ENCODE measurements at places on chromosomes 5 and 9.
A peak's percentile ranks its signal among the peaks of the same experiment; 100 is the strongest.

- no peak for DNase-seq
Observed at GRCh38 chr9:35844628-35845270, 15.7 kb downstream of the TMEM8B start.

- no peak for DNase-seq
Observed at GRCh38 chr5:3309538-3309937, 286.1 kb upstream of the IRX1 start.

DNA sequence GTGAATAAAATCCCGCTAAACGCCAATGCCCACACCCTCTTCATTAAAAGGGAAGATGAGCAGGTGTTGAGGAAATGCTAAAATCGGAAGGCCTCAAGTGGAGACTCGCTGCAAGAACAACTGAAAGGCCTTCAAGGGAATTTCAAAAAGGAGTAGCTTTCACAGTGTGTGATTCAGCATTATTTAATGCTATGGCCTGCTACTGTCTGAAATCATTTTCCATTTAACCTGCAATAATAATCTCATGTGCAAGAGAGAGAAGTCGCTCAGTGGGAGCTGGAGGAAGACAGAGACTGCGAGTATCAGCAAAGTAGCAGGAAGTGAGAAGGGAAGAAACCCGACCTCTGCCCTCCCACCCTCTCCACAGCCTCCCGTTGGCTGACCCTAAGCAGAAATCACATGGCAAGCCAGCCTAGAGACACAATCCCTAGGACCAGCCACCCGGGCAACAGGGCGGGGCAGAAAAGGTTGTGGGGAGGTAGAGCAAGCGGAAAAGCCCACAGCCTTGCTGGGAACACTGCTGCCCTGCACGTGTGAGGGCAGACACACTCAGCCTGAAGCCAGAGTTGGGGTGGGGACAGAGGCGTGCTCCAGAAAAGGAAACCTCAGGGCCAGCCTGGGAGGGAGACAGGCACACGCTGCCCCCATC lies 39.9 kb upstream of the CTSL start:
- DNase-seq: no peak

DNA sequence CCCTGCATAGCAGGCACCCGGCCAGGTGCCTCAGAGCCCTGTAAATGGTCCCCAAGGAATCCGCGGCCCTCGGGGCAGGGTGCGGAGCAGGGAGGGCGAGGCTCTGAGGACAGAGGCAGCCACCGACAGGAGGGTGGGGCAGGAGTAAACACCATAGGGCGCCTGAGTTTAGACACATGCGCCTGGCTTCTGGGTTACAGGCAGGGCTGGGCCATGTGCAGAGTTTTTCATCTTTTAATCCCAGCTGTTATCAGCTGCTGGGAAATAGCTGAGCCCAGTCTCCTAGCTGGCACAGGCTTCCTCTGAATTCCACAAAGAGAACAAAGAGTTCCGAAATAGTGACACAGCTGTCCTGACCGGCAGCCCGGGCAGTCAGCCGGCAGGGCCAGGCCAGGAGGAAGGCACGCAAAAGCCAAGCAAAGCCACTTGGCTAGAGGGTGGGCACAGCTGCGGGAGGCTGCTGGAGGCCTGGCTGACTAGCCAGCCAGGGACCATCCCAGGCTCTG lies 98.9 kb upstream of the PHYKPL start:
- no peak for DNase-seq

GRCh38 chr5:155651-156410 lies 35.5 kb upstream of the LRRC14B start:
- no peak for DNase-seq

- DNase-seq: peak; percentile 45
Observed at GRCh38 chr9:93159601-93160471, 24.1 kb upstream of the WNK2 start.

GRCh38 chr9:87751423-87751822 lies 25.5 kb downstream of the CTSL start:
- DNase-seq: no peak

DNA sequence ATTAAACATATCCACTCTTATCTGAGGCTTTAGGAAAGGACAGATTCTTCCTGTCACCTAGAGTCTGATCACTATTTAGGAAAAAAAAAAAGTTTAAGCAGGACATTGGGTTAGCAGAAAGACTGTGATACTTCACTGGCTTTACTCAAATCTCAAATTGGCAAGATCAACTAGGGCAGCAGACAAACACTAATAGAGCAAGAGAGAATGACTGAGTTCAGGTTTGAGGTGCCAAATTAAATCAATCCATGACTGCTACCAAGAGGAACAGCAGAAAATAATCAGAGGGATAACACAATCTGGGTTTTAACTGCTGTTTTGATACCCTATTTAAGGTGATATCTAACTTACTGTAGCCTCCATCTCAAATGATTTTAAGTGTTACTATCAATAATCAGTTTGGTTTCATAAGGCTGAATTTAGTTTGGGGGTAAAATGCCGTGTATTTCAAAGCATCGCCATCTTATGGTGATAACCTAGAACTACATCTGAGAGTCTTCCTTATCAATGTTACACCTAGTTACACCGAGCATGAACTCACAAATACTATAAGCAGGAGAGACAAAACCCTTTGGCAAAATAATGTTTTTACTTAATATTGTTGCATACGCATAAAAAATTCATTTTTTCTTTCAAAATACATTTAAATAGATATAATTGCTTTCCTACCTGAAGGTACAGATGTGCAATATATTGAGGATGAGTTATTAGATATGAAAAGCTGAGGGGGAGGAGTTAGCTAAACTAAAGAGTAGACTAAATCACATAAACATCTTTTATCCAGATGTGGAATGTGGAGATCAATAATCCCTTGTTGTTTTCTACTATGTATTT lies 286.4 kb upstream of the CDH12 start:
- no peak for DNase-seq

DNA sequence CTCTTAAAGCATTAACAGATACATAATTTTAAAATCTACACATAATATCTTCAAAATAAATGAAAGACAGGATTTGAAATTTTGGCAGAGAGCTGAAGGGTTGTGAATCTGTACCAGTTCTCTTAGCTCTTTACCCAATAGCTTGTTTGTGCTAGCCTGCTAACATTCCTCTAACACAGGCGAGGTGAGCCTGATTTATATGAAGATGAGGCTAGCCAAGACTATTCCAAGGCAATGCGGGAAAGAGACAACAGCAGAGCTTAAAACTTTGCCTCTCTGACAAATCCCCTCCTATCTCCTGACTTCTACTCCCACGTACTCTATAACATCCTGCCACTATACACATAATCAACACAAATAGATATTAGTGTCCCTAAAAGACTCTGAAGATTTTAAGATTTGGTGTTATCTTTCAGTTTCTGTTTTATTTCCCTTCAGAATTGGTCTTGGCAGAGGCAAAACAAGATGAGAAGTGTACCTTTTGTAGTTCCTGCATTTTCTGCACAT lies 745.6 kb upstream of the ZNF608 start:
- DNase-seq: no peak

DNA sequence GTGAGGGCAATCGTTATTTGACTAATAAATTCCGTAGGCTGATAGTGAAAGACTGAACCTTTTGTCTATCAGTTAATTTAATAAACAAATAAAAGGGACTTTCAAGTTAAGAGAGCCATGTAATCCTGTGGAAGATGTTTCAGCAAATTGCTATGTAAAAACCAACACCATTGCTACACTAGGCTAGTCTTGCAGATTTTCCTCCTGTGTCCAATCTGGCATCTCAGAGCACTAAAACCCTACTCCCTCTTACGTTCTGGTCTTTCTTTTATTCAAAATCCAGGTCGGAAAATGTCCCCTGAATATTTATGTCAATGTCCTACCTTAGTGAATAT lies 478.8 kb upstream of the TNC start:
- no peak for DNase-seq

DNA sequence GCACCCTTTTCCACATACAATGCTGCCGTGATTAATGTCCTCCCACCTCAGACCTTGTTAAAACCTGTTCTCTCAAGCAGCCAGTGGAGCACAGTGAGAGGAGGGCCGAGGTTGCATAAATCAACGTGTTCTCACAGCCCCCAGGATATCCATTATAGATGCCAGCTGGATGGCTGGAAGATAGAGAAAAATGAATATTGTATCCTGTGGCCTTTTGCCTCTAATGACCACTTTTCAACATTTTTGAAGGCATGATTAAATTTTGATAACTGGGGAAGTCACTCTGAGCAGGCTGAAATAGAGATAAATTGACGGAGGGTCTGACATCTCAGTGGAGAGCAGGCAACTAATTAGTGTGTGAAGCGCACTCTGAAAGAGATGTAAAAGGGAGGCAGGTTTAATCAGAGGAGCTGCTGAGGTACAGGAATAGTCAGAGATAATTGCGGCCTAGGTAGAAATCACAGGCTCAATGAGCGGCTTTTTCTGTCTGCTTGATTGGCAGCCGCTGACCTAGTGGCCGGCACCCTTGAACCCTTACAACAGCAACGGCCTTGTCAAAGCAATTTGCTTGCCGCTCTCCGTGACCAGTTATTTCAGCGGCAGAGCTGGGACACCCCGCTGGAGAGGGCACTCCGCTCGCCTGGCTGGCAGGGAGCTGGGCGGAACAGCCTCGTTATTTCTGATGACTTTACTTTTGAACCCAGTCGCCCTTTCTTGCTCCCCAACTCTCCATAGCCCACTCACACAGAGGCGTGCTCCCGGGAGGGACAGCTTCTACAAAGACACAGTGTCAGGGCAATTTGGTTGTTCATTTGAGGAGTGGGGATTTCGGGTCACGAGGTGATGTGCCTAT lies 560.7 kb downstream of the PSAT1 start:
- no peak for DNase-seq

GRCh38 chr5:116451066-116451465 lies 123.6 kb downstream of the SEMA6A start:
- DNase-seq: no peak

DNA sequence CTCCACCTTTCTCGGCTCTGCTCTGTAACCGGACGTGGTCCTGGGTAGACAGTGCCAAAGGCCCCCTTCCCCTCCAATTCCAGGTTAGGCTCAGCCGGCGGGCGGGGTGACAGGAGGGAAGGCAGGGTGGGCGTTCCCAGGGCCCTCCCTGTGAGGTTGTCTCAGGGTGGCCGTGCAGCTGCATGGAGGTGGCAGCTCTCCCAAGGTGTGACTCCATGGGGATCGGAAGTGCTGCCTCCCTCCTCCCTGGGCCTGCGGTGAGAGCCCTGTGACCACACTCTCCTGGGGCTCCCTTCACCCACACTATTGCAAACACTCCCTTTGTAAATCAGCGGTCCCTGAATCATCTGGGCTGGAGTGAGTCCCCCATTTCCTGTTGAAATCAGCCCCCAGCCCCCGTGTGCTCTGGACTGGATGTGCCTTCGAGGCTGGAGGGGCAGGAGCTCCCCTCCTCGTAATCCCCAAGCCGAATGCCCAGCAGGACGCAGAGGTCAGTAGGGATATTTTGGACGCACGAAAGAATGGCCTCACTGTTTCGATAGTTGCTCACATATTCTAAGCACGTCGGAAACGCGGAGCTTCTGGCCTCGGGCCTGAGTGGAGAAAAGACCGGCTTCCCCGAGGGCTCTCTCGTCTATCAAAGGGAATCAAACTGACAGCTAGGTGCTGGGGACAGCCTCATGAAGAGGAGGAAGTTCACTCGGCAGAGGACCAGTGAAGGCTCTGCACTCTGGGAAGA lies 107.6 kb upstream of the COL5A1 start:
- DNase-seq: no peak

DNA sequence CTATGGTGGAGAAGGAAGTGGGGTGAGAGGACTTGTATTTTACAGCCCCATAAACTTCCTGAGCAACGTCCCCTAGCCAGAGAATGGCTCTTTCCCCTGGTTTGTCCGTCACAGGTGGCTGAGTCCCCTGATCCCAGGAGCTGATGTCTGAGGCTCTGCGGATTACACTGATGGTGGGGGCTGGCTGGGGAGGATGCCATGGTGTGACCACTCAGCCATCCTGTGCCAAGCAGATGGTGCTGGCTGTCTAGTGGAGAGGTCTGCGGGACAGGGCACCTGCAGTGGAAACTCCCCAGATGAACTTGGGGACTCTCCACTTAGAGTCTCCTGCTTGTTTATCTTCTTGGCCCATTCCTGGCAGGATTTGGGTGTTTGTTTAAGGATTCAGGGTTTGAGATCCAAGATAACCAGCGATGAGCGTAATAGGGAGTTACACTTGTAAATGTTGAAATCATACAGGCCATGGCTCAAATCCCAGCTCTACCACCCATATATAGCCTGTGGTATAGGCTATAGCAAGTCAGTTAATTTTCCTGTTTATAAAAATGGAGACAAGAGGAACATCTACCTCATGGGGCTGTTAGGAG lies 4.7 kb upstream of the PTGS1 start:
- no peak for DNase-seq

- DNase-seq: no peak
Observed at GRCh38 chr9:121717141-121717991, 65.9 kb downstream of the DAB2IP start.

- no peak for DNase-seq
Observed at GRCh38 chr5:111922344-111922743, 165.3 kb upstream of the NREP start.

- DNase-seq: no peak
Observed at GRCh38 chr5:178131446-178131996, 707 bp downstream of the RMND5B start.

GRCh38 chr5:134995850-134996402 lies 28.2 kb downstream of the CATSPER3 start:
- no peak for DNase-seq

- DNase-seq: no peak
Observed at GRCh38 chr5:37211661-37212060, 37.5 kb downstream of the CPLANE1 start.

- DNase-seq: no peak
Observed at GRCh38 chr9:17993024-17993423, 414.2 kb downstream of the SH3GL2 start.

- no peak for DNase-seq
Observed at GRCh38 chr5:97606531-97606930, 423.5 kb upstream of the RIOK2 start.

- DNase-seq: no peak
Observed at GRCh38 chr5:112635276-112635675, 102.4 kb upstream of the APC start.
